ENCODE measurements at places on chromosomes 3 and 15.

DNA sequence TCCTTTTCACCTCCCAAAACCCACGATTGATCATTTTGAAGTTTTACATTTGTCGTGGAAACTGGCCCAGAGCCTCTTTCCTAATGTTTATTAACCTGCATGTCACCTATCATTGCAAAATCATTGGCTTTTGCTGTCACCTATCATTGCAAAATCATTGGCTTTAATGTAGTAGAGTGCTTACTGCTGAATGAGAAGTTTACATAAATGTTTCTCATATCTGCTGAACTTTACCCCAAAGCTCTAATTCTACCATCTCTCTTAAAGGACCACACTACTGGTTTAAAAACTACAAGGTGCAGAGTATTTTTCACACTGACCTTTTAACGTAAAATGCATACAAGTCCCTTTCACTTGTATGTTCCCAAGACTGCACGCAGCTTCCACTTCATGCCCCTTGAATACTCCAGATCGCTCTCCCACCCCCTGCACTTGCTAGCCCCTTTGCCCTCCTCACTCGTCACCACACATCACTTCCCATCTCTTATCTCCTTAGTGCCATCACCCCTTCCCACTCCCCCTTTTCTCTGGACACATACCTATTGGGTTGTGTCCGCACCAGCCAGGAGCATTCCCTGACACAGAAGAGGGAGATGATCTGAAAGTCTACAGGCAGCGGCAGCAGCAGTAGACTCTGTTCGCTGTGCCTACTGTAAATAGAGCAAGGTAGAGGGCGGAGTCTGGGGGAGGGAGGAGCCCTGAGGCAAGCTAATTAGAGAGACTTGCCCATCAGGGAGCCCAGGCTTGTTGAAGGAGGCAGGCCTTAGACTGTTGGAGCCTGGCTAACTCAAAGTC, 30.2 kb upstream of the ATOSA start:
- DNase-seq, result no peak

GRCh38 chr3:181210275-181210674, 220.7 kb upstream of the DNAJC19 start:
- DNase-seq, result peak; percentile 63

DNA sequence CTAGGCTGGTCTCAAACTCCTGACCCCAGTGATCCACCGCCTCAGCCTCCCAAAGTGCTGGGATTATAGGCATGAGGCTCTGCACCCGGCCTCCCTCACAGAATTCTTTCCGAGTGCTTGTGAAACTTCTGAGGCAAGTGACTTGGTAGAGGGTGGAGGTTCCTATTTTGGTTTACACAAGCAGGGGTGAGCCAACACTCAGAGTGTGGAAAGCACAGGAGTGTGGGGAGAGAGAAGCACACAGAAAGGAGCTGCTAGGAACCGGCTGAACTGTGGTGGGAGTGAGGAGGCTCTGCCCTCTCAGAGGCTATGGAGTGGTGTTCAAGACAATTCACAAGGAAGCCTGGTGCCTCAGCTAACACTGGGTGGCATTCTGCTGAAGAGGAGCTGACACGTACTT, 7.7 kb downstream of the CAPN3 start:
- no peak for DNase-seq

DNA sequence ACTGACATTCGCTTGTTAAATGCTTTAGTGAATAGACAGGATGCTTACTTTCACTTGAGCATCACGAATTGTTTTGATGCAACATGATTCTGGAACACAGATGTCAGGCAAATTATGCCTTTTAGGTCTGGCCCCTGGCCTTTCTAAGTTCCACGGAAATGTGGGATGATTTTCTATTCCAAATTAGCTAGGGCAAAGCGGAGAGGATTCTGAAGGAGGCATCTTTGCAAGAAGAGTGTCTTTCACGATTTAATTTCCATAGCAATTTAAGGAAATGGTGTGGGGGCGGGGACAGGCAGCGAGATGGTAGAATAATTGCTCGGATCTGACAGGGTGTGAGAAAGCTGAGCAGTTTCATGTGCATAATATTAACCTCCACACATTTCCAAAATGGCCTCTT, 238.5 kb upstream of the KCNMB2 start:
- no peak for DNase-seq

DNA sequence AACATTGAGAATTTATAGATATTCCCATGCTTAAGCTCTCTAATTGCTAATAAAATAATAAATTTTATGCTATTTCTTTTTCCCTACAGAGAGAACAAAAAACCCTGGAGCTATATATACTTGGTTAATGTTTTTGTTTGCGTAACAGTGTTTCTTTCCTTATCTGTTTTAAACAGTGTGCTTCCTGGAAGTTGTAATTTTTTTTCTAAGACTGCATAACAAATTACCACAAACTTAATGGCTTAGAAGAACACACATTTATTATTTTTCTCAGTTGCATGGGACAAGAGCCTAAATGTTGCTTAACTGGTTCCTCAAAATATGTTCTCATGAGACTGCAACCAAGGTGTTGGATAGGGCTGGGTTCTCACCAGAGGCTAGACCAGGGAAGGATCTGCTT, 49.7 kb upstream of the DPH6 start:
- no peak for DNase-seq

DNA sequence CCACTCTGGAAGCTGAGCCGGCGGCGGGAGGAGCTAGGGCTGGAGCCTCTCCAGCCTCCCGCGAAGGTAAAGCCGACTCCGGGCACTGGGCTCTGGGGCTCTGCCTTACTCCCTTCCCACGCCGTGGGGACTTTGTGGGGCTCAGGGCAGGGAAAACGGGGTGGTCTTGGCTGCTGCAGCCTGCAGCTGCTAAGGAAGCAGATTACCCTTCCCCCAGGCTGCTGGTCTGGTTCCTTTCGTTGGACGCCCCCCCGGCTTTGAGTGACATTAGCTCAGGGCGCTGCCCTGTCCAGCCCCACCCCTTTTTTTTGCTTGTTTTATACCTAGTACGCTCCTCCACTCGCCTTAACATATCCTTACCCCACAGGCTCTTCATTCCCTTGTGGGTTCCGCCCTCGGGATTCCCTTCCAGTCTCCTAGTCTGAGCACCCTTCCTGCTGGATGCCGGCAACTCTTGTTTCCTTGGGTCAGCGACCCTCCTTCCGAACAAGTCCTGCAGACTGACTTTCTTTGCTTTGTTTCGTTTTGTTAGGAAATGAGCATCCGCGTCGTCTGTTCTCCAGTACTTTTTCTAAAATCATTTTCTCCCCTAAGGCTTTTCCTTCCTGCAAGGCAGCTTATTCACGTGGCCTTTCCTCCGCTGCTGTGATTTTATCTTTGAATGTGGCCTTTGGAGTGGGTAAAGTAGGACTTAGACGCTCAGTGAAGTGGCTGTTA, 551 bp downstream of the DNAJC13 start:
- DNase-seq, result peak; percentile 56

DNA sequence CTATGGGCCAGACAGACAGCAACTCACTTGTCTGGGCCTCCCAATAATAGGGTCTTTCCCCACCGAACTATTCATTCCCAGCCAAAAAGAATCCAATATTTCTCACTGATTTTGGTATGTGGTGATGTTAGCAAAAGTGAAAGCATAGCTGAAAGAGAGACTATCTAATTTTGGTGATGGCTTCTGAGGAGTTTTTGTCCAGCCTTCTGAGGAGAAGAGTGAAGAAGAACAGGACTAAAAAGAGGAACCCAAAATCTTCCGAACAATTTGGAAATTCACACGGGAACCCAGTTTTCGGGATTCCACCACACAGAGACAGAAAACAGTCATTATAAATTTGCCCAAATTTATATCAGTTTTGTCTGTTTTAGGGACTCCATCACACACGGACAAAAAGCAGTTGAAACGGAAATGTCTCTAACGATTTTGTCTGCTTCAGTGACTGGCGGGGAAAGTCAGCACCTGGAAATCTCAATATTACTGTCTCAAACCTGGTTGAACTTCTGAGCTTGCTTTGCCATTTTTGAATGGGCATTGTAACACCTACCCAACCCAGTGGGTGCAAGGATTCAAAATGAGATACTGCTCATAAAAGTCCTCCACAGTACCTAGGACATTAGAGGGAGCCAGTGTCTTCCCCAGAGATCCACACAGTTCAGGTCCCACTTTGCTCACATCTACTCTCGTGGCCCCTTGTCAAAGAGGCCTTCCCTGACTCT, 9.1 kb downstream of the CD80 start:
- no peak for DNase-seq

- no peak for DNase-seq
Observed at GRCh38 chr3:39443530-39443929, 23.9 kb upstream of the MOBP start.

DNA sequence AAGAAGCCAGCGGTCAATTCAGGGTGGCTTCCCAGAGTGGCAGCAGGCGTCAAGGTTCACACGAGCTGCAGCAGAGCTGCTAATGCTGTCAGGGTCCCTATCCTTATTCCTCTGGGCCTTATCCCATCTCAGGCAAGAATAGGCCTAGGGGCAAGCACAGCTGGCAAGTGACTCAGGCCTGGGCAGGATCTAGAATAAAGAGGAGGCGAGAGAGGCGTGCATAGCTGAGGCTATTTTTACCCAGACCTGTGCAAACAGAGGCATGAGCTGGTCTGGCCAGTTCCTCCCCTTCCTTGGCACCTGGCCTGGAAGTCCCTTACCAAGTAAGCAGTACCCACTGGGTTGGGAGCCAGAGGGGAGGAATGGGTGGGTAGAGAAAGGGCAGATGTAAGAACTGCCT, 12.2 kb upstream of the VIPR1 start:
- no peak for DNase-seq

- DNase-seq, result no peak
Observed at GRCh38 chr3:80331494-80332170, 563.8 kb upstream of the ROBO1 start.

GRCh38 chr3:13600950-13601691, 52.2 kb downstream of the FBLN2 start:
- no peak for DNase-seq

DNA sequence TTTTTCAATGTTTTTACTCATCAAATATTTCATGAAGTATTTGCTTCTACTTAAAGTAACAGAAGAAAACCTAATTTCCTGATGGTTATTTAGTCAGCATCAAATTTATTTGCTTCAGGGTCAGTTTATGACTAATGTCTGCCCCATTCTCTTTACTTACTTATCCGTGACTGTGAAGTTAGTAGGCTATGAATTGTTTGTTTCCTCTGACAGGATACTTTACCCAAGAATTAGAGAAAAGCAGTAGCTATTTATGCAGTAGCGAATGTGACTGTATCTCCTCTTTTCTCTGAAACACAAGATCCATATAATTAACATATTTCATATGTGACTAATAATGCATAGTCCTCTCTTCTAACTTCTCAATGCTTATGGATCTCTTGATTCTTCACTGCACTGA, 329.9 kb upstream of the ROBO1 start:
- DNase-seq, result no peak

DNA sequence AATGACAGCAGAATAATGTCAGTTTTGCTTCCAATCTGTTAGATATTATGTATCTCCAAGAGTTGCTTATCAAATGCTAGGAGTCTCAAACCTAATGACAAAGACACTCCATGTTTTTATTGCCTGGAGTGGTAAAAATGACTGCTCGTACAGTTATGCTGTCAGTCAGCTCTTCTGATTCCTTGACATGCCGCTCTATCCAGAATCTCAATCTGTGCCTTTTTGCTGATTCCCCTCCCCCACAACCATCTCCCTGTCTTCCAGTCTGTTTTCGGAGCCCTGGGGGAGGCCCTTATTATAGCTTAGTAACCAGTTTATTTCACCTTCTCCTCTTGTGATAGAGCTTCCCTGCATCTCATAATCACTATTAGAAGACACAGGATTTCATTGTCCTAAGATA, 2.6 kb downstream of the MKRN2 start:
- DNase-seq, result no peak

DNA sequence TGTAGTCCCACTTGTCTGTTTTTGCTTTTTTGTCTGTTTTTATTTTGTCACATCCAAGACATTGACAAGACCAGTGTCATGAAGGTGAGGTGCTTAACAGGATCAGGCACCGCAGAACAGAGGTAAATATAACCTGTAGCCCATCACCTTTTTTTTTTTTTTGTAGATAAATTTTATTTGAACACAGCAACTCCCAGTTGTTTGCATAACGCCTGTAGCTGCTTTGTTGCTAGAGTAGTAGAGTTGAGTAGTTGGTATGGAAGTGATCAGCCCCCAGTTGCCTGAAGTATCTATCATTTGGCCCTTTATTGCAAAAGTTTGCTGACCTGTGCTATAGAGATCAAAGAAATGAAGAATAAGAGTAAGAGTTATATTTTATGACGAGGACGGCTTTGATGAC, 135.0 kb downstream of the TCF12 start:
- DNase-seq, result no peak

DNA sequence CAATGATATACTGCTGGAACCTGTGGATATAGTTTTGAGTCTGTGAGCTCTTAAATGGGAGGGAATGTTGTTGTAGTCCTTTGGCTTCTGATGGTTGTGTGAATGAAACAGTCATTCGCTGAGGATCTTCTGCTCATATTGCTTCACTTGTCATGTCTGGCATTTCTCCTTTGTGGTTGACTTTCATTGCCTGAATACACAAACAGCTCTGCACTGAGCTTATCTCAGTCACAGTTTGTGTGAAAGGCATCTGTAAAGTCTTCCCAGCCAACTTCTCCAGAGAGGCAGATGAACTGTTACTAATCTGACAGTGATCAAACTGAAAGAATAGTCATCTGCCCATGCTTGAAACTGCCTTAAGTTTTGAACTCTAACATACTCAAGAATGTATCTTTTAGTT, 59.8 kb downstream of the TMED3 start:
- no peak for DNase-seq

DNA sequence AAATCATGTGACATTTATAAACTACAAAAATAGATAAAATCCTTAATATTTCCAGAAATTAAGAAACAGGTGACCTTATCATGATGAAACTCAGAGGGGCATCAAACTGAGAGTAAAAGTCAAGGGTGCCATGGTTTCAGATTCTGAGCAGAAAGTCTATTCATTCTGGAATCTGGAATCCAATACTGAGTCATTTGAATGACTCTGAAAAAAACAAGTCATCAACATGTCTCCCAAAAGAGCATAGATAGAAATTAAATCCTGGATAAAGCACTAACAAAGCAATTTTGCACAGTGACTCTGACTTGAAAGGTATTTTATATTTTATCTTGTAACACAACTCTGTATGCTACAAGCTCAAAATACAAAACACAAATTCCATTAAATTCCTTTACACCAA, 23.4 kb downstream of the STAC start:
- DNase-seq, result no peak

GRCh38 chr3:148643389-148643840, 54.3 kb upstream of the AGTR1 start:
- peak; percentile 2 for DNase-seq

GRCh38 chr3:130389743-130390478, 44.4 kb downstream of the COL6A5 start:
- DNase-seq, result no peak

DNA sequence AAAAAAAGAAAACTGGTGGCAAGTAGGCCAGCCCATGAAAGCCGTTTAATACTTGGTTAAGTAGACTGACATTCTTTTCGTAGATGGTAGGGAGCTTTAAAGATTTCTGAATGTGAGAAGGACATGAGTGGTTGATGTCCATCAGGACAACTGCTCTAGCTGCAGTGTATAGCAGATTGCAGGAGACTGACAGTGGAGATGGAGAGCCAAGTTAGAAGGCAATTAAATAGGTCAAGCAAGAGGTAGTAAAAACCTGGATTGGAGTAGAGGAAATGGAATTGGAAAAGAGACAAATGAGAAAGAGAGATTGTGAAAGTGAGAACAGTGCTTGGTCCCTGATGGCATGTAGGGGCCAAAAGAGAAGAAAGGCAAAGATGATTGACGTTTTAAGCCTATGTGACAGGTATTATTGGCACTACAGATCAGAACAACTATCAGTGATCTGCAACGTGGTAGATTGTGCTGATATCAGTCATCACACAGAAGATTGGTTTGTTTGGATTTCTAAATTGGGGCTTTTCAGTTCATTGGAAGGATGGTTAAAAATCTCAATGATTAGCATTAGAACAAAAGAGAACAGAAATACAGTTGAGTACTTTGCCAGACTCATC, 74.0 kb downstream of the CNTN4 start:
- no peak for DNase-seq
